ENCODE measurements at places on chromosomes 13 and 19.

- DNase-seq, result no peak
These were observed 17.1 kb downstream of the NWD1 start for GRCh38 chr19:16736709-16737108.

GRCh38 chr13:39201180-39201579 lies 162.9 kb downstream of the NHLRC3 start:
- DNase-seq, result no peak

DNA sequence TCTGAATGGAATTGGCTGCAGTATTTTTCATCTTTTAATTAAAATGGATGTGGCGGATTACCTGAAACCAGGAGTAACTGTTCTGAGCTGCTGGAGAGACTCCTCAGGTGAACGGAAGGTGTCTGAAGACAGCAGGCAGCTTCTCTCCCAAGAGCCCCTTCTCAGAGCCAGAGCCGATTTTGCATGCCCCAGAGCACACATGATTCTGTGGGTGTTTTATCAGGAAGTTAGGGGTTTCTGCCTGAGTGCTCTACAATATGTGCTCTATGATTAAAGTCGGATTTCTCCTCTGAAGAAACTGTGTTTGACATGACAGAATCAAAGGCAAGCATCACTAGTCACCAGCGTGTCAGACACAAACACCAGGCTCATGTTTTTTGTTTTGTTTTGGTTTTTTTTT lies 60.7 kb upstream of the MCF2L start:
- peak; percentile 2 for DNase-seq

- DNase-seq, result no peak
These were observed 12.4 kb downstream of the WDR87 start for GRCh38 chr19:37893845-37894575.

- DNase-seq, result no peak
These were observed 49.6 kb upstream of the ARGLU1 start for GRCh38 chr13:106617561-106617960.

GRCh38 chr19:43311706-43312105 lies 41.8 kb upstream of the CD177 start:
- DNase-seq, result no peak

GRCh38 chr19:55544776-55545439 lies 435 bp downstream of the SBK3 start:
- no peak for DNase-seq

GRCh38 chr13:33260168-33261098 lies 25.1 kb downstream of the STARD13 start:
- no peak for DNase-seq
